ENCODE measurements at places on chromosomes 3 and 15.

GRCh38 chr3:178028933-178029332 is 507.3 kb upstream of the KCNMB2 start:
- no peak for DNase-seq

DNA sequence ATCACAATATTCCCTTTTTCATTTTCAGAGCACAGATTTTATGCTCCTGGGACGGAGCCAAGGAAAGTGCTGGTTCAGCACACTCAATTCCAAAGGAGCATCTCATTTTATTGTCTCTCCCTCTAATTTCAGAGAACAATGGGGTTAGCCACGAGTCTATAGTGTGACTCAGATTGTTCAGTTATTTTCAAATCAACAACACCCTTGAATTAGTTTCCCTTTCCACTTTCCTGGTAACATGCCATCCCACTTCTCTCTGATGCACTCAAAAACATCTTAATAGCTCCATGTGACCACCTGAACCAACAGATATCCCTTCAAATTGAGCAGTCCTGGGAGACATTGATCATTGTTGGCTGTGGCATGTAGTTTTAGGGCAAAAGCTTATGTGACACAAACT is 389.7 kb upstream of the MDFIC2 start:
- no peak for DNase-seq

DNA sequence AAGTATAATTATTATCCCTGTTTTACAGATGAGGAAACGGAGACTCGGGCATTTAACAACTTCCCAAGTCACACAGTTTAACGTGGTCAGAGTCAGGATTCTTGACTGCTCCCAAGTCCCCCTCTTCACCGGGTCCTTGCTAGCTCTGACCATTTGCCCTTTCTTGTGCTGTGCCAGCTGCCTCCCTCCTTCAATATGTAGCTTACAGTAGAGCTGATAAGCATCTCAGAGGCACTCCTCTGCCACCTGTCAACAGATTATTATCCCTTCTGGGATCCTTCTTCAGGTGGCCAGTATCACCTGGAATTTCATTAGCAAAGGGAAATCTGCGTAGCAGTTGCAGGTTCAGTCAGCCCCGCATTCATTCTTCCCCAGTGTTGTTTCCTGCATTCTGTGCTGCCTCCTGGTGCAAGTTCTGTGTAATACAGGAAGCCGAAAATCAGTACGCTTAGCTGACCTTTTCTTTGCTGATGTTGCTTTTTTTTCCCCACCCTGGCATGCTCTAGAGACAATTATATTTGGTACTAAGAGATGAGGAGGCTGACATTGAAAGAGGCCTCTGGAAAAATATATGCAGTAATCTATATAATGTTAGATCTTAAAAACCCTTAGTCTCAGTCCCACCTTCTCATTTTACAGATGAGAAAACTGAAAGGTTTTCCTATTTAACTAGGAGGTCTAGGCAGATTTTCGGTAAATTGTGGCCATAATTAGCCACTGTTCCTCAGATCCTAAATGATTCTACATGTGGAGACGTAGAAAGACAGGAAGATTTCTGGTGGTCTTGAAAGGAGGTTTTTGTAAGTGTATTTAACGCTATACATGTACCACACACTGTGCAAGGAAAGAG is 24.8 kb downstream of the TMOD2 start:
- DNase-seq: peak; percentile 47

DNA sequence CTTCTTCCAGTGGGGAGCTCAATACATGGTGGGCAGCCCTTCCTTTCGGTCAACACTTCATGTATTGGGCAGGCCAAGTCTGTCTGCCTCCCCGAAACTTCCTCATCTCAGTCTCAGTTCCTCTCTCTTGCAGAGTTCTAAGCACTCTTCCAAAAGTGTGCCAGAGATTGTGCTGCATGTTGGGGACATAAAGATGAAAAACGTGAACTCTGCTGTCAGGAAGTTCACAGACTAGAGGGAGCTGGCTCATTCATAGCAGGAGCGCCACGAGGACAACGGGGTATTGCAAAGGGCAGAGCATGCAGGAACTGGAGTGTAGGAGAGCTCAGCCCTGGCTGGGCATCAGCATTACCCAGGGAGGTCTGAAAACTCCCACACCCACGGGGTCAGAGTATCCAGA is 15.3 kb upstream of the EPHB3 start:
- DNase-seq: no peak

GRCh38 chr15:94230431-94230882 is 904 bp upstream of the MCTP2 start:
- DNase-seq: no peak

- DNase-seq: no peak
Observed at GRCh38 chr3:28699283-28699682, 350.7 kb upstream of the AZI2 start.

DNA sequence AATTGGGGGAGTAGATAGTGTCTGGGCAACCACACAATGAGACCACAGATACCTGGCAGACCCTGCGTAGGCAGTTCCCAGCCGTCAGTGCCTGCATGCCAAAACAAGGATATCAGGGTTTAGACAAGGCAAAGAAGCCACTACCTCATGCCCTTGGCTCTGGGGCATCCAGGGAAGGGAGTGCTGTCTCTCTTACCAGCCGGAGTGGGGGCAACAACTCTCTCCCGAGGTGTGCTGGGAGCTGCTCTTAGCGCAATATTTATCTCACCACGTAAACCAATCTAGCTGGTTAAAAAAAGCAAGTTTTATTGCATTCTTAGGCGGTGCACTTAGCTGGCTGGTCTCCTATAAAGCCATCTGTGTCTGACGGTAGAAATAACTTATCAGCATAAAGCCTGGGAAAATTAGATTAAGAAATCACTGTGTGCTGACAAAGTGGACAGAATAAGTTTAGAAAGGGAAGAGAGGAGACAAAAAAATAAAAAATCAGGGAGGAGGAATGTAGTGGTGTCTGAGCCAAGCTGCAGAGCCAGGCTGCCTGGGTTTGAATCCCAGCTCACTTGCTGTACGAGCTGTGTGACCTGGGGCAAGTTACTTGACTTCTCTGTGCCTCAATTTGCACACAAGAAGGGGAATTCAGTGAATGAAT is 273.2 kb downstream of the PDZRN3 start:
- DNase-seq: no peak
